ENCODE measurements at places on chromosomes 3 and 15. TPM values are rescaled to one million over a fixed set of nuclear protein-coding genes. Genes with fewer than 3 reads are reported as not detected.

The KBTBD8 gene
- total RNA-seq, result 4.2 TPM

The ALAS1 gene
- 160 TPM for total RNA-seq

The FBLN2 gene
- total RNA-seq, result 69.7 TPM

The FRMD5 gene
- total RNA-seq, result 44.0 TPM

The DPPA2 gene
- not detected for total RNA-seq

The BNC1 gene
- total RNA-seq, result 0.16 TPM

The GAP43 gene
- 0.38 TPM for total RNA-seq

The CCDC191 gene
- 1.1 TPM for total RNA-seq
